ENCODE measurements at places on chromosomes 7 and 10.
A peak's percentile ranks its signal among the peaks of the same experiment; 100 is the strongest.

GRCh38 chr7:132708470-132708869 is 132.2 kb upstream of the PLXNA4 start:
- DNase-seq: no peak

- DNase-seq: no peak
These were observed 100.4 kb downstream of the ARID5B start for GRCh38 chr10:62001898-62002297.

DNA sequence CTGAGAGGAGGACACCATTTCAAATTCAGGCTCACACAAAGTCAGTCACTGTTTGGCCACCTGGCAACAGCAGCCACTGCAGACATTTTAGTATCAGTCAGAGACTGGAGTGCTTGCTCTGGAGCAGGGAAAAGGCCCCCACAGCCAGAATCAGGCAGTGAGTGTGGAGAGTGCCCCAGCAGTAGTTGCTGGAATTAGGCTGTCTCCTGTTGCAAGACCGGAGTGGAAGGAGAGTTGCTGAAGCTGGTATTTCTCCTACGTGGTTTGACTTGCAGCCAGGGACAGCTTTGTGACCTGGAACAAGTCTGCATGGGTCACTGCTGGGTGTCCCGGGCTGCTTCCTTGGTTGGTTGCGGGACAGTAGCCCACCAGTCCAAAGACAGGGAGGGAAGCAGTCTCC is 78.4 kb upstream of the TMEM168 start:
- no peak for DNase-seq

GRCh38 chr7:135672560-135673359 is 10.4 kb downstream of the STMP1 start:
- DNase-seq: peak; percentile 36
